ENCODE measurements at places on chromosomes 12 and 14. TPM values are rescaled to one million over a fixed set of nuclear protein-coding genes. Genes with fewer than 3 reads are reported as not detected.

The PTPRQ gene
- total RNA-seq: 0.35 TPM

The PLA2G1B gene
- total RNA-seq: 1.2 TPM

The VPS33A gene
- 23.1 TPM for total RNA-seq

DNA sequence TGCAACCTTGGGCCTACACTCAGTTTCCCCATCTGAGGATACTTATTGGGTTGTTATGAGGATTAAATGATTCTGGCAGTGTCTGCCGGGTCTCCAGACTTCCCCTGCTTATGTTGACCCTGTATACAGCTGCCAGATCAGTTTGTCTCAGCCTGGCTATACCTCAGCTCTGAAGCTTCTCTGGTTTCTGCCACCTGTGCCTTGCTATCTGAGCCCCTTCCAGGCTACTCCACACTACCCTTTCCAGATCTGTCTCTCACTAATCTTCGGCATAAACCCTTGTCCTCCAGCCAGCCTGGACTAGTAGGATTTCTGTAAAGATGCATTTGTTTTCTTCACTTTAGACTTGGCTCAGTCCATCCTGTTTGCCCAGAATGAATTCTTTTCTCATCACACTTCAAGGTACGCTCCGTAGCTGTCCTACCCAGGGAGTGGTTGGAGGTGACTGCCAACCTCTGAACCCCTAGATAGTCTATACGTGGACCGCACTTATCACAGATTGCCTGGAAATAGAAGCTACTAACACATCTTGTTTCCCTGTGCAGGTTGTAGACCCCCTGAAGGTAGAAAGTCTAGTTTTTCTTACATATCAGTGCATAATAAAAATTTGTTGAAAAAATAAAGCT lies 422.4 kb downstream of the RAD51B start:
- DNase-seq: no peak

DNA sequence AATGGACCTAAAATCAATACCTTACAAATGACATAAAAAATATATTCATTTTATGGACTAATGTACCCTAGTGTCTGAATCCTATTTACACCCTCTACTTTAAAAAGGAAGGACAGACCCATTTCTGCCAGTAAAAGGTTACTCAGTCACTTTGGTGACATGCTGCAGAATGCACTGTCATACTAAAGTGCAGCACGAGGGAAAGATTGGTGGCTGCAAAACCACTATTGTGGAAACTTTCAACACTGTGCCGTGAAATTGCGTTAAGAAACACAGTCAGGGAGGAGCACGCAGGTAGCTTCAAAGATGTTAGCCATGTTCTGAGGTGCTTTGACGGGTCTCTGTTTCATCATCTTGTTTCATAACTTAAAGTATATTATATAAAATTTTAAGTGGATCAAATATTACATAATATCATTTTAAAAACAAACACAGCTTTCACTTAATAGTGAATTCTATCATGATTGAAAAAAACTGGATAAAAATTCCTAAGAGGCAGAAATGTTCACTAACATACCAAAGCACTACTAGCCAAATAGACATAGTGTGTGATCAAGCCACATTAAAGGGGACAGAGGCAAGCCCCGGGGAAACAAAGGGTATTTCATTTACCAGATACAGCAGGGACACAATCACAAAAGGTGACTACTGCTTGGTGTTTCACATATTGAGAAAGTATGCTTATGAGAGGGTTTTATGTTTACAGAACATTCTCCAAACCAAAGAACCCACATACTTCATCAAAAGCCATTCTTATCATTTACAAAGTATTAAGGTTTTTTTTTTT lies 330.8 kb upstream of the SOX5 start:
- DNase-seq: no peak

GRCh38 chr12:124901003-124901402 lies 13.4 kb downstream of the UBC start:
- no peak for DNase-seq

The PLEKHA5 gene
- 32.3 TPM for total RNA-seq

The KRT73 gene
- total RNA-seq: not detected

GRCh38 chr14:49969961-49970360 lies 77.1 kb downstream of the ARF6 start:
- no peak for DNase-seq

The LBHD2 gene
- not detected for total RNA-seq

GRCh38 chr14:76467711-76468155 lies 91.8 kb downstream of the ESRRB start:
- no peak for DNase-seq

The DHRS7 gene
- total RNA-seq: 45.5 TPM

GRCh38 chr12:82314406-82314892 lies 43.7 kb downstream of the CCDC59 start:
- DNase-seq: no peak

The FGF6 gene
- total RNA-seq: not detected

DNA sequence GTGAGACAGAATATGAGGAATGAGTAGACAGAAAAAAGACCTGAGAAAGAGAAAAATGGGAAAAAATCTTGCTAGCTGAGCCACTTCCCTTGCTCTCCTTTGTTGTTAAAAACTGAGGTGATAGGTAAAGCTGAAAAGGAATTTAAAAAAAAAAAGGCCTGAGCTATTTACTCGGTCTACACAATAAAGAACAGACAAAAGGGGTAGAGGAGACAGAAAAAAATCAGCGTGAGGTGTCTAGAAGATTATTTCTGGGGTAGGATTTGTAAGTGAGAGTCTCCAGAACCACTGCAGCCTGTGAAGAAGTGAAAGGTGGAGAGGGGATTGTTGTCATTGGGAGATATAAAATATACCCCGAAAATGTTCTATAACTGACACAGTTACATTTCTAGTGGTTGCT lies 98.8 kb downstream of the EXOC5 start:
- no peak for DNase-seq

The NR4A1 gene
- total RNA-seq: 6.7 TPM

GRCh38 chr14:68278576-68279436 lies 459.2 kb downstream of the RAD51B start:
- DNase-seq: no peak

DNA sequence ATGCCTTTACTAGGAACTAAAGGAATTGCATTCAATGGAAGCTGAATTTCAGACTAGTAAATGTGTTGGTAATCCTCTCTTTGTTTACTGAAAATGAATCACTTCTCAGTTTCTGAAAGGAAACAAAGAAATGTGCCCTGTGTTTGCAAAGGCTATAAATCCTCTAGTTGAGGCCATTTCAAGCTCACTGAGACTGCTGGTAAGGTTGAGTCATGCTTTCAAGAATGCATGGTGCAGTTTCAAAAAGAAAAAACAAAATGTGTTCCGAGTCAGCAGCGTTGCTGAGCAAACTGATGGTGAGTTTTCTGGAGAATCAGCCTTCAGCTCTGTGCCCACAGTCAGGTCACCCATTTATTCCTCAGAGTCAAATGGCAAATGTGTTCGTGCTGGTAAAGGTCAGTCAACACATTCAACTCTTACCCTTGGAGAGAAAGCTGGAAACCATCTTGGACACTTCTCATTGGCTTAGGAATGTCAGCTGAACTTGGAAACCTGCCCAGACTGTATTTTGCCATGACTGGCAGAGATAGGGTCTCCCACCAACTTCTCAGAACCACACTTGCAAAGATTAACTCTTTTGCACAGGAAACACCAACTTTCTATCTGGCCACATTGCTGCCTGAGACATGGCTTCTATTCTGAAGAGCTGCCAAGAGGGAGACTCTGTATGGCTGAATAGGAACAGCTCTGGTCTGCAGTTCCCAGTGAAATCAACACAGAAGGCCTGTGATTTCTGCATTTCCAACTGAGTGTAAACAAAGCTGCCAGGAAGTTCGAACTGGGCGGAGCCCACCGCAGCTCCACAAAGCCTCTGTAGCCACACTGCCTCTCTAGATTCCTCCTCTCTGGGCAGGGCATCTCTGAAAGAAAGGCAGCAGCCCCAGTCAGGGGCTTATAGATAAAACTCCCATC lies 484.4 kb downstream of the ATP23 start:
- DNase-seq: no peak

The KLHDC1 gene
- total RNA-seq: 5.8 TPM

The JDP2 gene
- total RNA-seq: 53.3 TPM

The INSM2 gene
- total RNA-seq: not detected

DNA sequence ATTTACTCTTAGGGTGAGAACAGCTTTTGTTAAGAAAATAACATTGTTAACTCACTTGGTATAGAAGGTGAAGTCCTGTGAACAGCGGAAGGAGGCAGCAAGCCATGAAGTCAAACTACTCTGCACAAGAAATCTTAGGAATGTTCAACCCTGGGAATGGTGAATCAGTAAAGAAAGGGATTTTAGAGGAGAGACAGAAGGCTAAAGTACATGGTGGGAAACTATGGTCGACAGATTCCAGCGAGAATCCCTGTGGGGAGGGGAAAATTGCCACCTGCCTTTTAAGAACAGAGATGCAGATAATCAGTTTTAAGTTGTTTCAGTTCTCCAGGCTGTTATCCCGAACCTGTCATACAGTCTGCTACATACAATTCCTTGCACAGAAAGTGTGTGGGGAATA lies 63.2 kb upstream of the PTPRR start:
- no peak for DNase-seq

DNA sequence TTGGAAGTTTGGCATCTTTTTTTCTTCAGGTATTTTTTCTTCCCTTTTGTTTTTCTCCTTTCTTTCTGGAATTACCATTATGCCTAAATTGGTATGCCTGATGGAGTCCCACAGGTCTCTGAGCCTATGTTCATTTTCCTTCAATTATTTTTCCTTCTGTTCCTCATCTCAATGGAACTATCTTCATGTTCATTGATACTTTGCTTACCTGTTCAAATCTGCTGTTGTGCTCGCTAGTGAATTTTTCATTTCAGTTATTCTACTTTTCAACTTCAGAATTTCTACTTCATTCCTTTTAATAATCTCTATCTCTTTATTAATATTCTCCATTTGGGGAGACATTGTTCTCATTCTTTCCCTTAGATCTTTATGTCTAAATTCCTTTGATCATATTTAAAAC lies 15.4 kb upstream of the USP30 start:
- DNase-seq: no peak

GRCh38 chr12:109222062-109222461 lies 87.0 kb downstream of the FOXN4 start:
- DNase-seq: no peak

GRCh38 chr14:58465421-58465820 lies 37.9 kb downstream of the KIAA0586 start:
- no peak for DNase-seq

The NANOG gene
- 0.50 TPM for total RNA-seq

The PHC1 gene
- 42.3 TPM for total RNA-seq

DNA sequence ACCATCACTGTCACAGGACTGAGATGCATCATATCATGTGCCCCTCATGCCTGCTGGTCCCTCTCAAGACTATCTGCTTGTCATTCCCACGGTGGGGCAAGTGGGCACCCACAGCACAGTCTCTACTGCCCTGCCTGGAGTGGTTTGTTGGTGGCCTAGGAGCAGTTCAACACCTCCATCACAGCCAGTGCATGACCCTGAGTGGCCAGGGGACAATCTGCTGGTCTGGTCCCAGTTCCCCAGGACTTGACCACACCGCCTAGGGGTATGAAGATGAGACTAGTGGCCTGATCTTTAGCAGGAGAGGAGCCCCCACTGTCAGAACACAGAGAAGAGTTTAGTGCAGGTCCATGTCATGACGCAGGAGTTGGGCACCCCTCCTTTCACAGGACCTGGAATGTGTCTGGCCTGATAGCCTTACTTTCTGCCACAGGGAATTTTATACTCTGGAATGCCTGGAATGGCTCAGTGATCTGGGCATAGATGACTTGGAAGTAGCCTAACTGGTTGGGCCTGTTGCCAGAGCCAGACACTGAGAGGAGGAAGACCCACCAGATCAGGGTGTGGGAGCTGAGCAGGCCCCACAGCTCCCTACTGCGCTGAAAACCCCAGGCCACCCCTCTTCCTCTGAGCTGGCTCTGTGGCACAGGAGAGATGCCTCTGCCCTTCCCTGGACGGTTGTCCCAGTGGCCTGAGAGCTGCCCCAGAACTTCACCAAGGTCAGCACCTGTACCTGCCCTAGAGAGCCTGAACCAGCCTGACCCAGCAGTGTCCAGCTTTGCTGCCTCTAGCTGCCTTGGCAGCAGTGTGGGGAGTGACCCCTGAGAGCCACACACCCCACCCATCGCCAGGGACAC lies 83.3 kb downstream of the PUS7L start:
- no peak for DNase-seq

DNA sequence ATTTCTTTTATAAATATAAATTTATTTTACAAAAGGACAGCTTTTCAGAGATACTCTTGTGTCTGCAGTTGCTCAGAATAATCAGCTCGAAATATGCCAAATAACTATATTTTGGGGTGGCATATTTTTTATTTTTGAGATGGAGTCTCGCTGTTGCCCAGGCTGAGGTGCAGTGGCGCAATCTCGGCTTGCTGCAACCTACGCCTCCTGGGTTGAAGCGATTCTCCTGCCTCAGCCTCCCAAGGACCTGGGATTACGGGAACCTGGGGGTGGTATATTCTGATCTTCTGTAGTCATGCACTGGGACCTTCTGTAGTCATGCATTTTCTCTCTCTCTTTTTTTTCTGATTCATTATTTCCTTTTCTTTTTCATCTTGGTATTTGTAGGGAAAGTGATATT lies 135.0 kb upstream of the AMIGO2 start:
- DNase-seq: no peak

The HNF1A gene
- not detected for total RNA-seq

The KCNK10 gene
- not detected for total RNA-seq

DNA sequence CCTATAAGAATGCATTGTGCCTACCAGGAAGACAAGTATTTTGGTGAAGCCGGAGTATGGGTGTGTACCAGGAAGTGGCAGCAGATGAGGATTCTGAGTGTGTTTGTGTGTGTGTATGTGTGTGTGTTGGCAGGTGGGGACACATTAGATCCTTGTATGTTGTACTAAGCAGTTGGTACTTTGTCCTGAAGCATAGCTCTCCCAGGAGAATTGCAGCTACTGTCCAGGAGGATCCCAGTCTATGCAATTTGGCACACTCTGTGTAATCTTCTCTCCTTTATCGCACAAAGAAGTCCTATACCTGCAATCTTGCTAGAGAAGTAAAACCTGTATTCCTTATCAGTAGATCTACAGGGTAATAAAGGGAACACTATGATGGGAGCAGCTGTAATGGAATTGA lies 276.5 kb downstream of the PAWR start:
- DNase-seq: no peak

The ART4 gene
- not detected for total RNA-seq

The FAIM2 gene
- 1.5 TPM for total RNA-seq

GRCh38 chr12:2324387-2324786 lies 271.6 kb downstream of the CACNA1C start:
- DNase-seq: no peak

The PRKCH gene
- 10.6 TPM for total RNA-seq

The DCN gene
- 2,230 TPM for total RNA-seq

DNA sequence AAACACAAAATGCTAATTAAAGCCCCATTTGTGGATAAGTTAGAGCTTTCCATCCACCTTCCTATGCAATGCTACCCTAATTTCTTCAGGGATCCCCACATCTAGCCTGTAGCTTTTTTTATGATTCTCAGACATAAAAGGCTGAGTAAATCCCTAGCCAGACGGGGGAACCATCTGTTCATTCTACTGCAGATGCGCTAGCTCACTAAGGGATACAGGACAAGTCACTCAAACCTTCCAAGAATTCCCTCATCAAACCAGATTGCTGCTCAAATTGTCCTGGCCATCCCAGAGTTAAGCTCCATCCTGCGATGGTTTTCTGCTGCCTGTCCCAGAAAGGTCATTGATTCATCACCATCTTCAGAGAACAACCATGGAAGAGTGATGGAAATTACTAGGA lies 56.7 kb downstream of the MYRFL start:
- no peak for DNase-seq

Data from osteocyte (in vitro differentiated cells).